ENCODE measurements at places on chromosomes 11 and 22. TPM values are rescaled to one million over a fixed set of nuclear protein-coding genes. Genes with fewer than 3 reads are reported as not detected.

Gene USP28
- total RNA-seq = 27.0 TPM

Gene MOGAT2
- total RNA-seq = not detected

DNA sequence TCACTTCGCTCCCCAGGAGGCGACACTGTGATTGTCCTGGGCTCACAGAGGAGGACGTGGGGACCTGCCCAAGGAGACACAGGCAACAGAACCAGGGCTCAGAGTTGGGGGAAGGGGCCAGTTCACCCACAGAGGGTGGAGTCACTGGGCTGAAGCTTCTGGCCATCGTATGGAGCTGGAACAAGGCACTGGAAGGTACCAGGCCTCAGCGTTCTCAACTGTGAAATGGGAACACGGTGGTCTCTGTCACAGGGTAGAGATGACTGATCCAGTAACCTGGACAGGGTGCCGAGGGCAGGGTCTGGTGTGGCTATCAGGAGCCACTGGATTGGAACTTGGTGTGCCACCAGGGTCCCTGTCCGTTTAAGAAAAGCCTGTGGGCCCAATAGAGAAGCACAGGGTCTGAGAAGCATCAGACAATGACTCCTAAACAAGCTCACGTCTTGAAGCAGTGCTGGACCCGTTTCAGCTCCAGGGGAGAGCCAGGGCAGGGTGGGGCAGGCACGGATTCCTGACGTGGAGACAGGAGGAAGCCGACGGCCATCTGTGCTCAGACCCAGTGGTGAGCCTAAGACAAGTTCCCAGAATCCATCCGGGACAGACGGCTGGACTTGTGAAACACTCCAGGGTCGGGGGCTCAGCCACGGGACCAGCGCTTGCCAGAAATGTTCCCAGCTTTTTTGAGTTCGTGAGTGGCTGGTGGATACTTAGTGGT is 25.0 kb upstream of the KCNQ1OT1 start:
- no peak for DNase-seq

GRCh38 chr11:72598906-72599305 is 75.3 kb downstream of the PDE2A start:
- peak; percentile 25 for DNase-seq
